ENCODE measurements at places on chromosomes 6 and 20. TPM values are rescaled to one million over a fixed set of nuclear protein-coding genes. Genes with fewer than 3 reads are reported as not detected.

SLC12A5 gene
- 0.55 TPM for polyA plus RNA-seq

- DNase-seq = no peak
Measured at GRCh38 chr20:44768256-44768655, 22.6 kb downstream of the KCNK15 start.

DNA sequence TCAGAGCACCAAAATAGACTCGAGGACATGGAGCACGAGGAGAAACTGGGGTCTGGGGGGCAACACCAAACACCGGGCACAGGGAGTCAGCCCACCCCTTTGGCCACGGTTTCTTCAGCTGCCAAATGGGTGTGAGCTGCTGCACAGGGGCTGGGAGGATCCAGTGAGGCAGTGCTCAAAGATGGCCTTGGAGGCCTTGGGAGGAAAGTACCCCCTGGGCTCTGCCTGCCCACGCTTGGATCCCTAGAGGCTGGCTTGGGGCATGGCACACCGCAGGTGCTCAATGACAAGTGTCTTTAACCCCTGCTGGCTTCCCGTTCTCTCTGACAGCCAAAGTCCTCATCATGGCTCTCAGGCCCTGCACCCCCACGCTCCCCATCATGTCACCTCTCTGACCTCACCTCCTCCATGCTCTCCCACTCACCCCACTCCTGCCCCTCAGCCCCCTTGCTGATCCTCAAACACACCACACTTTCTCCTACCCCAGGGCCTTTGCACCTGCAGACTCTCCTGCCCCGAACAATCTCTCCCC, 190.3 kb downstream of the ANKRD60 start:
- no peak for DNase-seq

GRCh38 chr6:160967833-160968232, 23.7 kb upstream of the MAP3K4 start:
- peak; percentile 39 for DNase-seq

GRCh38 chr20:63540417-63541186, 3.4 kb upstream of the PTK6 start:
- peak; percentile 69 for DNase-seq

CABLES2 gene
- 0.82 TPM for polyA plus RNA-seq

HSPA1L gene
- 0.85 TPM for polyA plus RNA-seq

COL9A1 gene
- polyA plus RNA-seq = not detected

SLC4A11 gene
- polyA plus RNA-seq = 1.2 TPM

DNA sequence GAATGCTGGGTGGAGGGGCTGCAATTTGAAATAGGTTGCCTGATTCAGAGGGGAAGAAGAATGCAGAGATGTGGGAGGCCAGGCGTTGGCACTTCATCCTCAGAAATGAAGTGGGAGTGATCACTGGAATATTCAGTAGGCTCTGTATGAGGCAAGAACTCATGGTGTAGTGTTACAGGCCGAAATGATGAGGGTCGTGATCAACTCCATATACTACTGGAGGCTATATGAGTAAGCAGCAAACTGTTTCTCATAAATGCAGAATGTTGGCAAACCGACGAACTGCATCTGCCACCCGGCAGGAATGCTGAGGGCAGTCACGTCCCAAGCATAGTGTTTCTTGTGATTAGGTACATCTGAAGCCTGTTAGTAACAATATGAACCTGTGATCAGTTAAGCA, 12.7 kb downstream of the KCNS1 start:
- DNase-seq = peak; percentile 96

DNA sequence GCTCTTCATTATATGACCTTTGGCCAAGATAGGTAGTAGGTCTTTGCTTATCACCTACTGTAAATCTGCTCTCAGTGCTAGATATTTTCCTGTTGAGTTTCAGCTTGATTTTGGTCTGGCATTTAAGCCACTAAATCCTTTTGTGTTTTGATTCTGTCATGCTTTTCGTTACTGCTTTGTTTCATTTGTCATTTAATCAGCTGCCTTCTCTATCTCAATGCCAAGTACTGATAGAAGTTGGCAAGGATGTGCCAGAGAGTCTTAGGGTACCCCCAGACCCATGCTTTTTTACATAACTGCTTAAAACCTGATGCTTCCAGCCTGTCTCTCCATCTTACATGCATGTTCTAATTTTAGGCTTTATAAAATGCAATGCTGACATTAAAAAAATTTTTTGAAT, 300.1 kb upstream of the SASH1 start:
- no peak for DNase-seq

DNA sequence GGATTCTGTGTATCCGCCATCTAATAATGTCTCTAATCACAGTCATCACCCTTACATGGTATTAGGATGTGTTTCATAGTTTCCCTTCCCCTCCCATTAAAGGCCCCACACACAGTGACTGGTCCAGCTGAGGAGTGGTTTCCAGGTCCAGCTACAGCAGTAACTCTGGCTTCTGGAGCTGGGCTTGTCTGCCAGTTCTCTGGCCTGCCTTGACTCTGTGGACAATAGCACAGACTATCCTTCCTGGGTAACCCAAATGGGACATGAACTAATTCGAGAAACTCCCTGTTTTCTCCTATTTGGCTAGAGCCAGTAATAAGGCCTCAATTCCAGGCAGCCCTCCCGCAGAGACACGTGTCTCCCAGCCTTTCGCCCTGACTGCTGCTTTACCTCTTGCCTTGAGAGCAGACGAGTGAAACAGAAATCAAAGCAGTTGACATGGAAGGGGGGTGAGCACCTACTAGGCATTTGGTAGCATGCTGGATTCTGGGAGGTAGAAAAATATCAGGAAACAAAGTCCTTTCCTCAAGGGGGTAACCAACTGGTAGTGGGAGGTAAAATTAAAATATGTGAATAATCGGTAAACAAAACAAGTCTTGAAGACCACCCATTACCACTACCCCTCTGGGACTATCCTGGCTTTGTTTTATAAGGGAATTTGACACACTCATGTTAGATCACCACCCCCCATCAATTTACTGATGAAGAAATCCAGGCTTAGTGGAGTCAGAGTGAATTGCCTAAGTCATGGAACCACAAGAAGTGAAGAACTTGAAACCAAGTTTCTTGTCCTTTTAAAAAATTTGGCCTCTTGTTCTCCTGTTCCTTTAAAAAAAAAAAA, 1.2 kb downstream of the TRAF3IP2 start:
- peak; percentile 91 for DNase-seq

FAM162B gene
- polyA plus RNA-seq = not detected

DNA sequence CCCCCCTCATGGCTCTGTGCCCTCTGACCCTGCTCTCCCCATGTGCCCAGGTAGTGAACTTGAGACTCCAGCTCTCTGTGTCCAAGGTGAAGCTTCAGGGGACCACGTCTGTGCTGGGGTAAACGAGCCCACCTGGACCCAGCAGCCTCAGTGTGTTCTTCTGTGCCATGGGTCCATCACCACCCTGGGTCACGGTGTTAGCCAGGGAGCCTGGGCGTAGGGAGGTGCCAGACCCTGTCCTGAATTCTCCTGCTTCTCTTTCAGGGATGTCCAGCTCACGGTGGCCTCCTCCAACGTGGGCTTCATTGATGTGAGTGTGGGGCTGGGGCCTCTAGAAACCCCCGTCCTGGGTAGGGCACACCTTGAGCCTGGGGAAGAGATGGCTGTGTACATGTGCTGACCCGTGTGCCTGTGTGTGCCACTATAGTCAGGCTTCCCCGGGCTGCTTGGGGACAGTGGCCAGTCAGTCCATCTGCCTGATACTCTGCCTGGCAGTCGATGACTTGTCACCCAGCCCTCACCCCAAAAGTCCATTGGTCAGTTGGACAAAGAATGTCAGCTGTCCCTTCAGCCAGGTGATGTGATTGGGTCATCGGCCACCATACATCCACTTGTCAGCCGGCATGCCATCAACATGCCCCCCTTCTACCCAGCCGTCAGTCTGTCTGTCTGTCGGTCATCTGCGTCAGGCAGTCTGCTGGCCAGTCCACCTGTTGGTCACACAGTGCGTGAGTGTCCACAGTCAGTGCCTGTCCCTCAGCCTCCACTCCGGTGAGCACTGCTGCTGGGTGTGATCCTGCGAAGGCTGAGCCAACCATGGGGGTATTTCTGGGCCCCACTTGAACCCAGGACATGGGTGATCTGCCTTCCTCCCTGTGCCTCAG, 10.9 kb upstream of the BPIFB6 start:
- no peak for DNase-seq

- DNase-seq = no peak
Measured at GRCh38 chr20:56582542-56582941, 46.6 kb upstream of the TFAP2C start.

PCK1 gene
- polyA plus RNA-seq = not detected

SMLR1 gene
- not detected for polyA plus RNA-seq

EPHA7 gene
- not detected for polyA plus RNA-seq

DNA sequence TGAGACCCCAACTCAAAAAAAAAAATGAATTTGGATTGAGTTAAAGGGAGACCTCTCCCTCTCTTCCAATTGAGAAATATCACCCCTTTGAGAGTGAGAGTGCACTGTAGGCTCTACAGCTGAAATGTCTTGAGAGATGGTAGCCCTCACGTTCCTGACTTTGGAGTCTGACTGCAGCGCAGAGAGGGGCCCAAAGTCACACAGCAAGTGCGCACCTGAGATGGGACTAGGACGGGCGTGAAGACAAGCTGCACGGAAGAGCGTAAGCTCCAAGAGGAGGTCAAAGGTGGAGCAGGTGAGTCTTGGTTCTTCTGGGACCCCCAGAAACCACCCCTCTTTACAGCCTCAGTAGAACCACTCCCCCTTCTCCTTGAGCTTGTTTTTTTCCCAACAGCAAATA, 643 bp downstream of the SLA2 start:
- DNase-seq = no peak

- DNase-seq = no peak
Measured at GRCh38 chr20:42193119-42193518, 574.9 kb upstream of the CHD6 start.

TREML2 gene
- not detected for polyA plus RNA-seq

GRCh38 chr6:44278315-44278714, 8.1 kb downstream of the TMEM151B start:
- DNase-seq = no peak

GRCh38 chr20:24448170-24448569, 21.3 kb upstream of the SYNDIG1 start:
- DNase-seq = no peak

- DNase-seq = no peak
Measured at GRCh38 chr6:163897669-163898068, 483.2 kb downstream of the QKI start.

VARS1 gene
- polyA plus RNA-seq = 39.1 TPM

- peak; percentile 84 for DNase-seq
Measured at GRCh38 chr6:24228681-24229255, 102.8 kb downstream of the NRSN1 start.

- DNase-seq = no peak
Measured at GRCh38 chr6:41132254-41132653, 21.9 kb downstream of the TREML1 start.

MAPK13 gene
- polyA plus RNA-seq = 2.9 TPM

DLL1 gene
- 0.68 TPM for polyA plus RNA-seq

IL20RA gene
- not detected for polyA plus RNA-seq

DNA sequence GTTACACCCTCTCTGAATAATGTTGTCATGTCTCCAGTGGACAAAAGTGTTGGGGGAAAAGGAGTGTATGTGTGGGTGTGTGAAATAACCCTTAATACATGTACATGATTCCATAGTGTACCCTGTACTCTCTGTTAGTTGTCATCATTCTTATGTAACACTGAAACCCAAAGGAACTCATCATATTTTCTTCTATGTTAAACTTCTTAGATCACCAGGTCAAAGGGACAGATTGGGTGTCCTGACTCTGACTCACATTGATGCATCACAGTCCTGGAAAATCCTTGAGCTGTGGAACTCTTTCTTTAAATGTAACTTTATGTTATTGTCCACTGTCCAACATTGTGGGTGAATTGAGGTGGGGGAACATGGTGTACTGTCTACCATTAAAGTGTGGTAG, 350.5 kb downstream of the DHX35 start:
- no peak for DNase-seq

DNA sequence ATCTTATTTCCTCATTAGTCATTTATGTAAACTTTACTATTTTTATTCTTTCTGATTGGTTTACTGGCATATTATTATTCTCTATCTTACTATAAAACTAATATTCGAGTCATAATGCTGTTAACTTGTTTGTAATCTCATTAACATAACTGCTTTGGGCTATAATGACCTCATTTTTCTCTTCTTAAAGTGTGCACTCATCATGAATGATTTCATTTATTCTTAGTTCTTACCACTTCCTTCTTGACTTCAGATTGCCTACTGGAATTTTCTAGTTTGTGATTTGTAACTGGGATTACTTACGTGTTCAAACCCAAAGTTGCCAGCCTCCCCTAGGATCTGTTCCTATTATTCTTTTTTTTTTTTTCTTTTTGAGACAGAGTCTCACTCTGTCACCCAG, 91.8 kb upstream of the TNFAIP3 start:
- peak; percentile 15 for DNase-seq

GRCh38 chr6:88167352-88167937, 1.3 kb upstream of the CNR1 start:
- DNase-seq = no peak

DNA sequence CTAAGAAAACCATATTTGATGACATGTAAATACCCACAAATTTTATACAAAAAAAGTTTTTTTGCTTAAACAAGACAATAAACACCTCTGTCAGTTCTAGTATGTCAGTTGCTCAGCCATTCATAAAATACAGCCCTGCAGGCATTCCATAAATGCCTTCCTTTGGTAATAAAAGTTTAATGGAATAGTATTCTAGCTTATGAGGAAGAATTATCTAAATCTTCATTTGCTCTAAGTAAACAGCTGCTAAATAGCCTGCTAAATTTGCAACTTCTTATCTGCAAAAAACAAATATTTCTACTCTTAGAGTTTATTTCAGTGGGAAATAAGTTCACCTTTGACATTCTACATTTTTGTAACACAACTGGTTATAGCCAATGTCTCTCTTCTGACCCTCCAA, 108.8 kb downstream of the SMLR1 start:
- no peak for DNase-seq

OTOR gene
- polyA plus RNA-seq = not detected

- no peak for DNase-seq
Measured at GRCh38 chr6:163679753-163680152, 265.2 kb downstream of the QKI start.

- DNase-seq = peak; percentile 92
Measured at GRCh38 chr20:11144114-11144950, 470.5 kb upstream of the JAG1 start.

GRCh38 chr6:129845696-129846095, 15.4 kb downstream of the TMEM244 start:
- DNase-seq = no peak

DNA sequence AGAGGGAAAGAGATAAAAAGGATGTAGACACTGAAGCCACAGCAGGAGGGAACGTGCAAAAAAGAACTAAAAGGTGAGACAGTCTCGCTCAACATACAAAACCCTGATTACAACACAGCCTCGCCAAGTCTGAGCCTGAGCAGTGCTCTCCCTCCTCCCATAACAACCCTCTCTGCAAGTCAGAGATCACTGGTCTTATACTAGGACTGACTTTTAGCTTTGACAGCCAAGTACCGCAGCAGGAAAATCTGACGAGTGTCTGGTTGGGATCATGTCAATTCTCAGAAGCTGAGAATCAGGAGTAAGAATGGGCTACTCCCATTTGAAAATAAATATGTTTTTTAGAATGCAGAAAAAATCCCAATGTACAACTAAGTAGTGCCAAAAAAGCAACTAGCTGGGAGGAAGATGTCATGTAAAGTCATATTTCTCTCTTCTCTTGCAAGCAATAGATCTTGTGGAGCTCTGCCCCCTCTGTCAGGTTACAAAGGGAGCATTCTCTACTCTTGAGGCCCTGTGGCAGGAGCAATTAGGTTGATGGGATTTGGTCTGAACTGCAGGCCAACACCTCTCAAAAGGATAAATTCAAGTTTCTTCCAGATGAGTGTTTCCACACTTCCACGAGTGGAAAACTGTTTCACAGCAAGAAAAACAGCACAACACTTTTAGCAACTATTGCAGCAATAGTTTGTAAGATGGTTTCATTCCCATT, 118.9 kb upstream of the COL21A1 start:
- DNase-seq = no peak

GRCh38 chr6:39706819-39707335, 18.3 kb downstream of the KIF6 start:
- DNase-seq = no peak

REPS1 gene
- polyA plus RNA-seq = 12.4 TPM
